Muscle of back (tissue), 13 donors: ENCODE measurements at places on chromosomes 12 and 14.

DNA sequence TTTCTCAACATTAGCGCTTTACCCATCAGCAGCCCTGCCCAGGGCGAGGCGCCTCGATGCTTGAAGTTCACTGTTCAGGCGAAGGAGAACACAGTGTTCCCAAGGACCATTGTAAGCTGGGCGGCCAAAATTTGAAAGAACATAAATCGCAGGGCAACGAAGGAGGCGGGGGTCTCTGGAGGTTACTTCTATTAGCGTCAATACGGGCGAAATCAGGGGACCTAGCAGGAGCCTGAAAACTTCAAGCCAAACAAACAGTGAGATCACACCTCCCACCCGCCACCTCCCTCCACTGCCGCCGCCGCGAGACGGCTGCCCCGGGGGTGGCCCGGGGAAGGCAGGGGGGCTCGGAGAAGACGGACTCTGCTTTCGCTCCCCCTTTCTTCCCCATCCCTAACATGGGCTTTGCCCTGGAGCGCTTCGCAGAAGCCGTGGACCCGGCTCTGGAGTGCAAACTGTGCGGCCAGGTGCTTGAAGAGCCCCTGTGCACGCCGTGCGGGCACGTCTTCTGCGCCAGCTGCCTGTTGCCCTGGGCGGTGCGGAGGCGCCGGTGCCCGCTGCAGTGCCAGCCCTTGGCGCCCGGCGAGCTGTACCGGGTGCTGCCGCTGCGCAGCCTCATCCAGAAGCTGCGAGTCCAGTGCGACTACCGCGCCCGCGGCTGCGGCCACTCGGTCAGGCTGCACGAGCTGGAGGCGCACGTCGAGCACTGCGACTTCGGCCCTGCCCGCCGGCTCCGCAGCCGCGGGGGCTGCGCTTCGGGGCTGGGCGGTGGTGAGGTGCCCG lies at the start of gene PDZRN4:
Gene PDZRN4 (plus strand): TSS at position 263 of the 783 bp plus-strand sequence.
- DNase-seq = no peak

- DNase-seq = peak; percentile 48
Measured at GRCh38 chr12:116138364-116138763, 139.1 kb downstream of the MED13L start.

- no peak for DNase-seq
Measured at GRCh38 chr12:121776190-121777098, 17.0 kb downstream of the RHOF start.

DNA sequence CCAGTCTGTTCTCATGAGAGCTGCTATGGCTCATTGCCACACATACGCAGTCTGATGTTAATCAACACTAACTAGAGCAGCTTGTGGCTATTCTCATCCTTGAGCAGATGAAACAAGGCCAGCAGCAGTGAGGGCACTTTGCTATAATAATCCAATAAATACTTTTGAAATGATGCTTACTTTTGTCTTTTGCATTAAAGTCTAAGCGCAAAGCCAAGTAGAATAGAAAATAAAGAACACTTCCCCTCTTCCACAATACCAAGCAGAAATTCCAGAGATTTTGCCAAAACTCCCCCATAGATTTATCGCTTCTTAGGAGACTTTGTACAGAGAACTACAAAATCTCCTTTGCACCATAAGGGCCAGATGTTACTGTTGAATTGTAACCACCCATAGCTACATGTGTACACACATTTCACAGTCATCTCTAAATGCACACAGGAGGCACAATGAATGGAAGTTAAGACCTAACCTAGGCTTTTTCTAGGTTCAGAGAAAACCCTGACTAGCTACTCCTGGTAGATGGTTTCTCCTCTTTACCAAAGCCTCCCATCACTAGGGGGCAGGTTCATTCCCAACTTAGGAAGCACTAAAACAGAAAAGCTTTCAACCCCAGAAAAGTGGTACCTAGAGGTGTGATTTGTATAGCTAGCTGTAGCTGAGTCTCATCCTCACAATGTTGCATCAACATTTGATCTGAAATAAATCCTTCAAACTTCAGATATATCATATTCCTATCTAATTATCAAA lies 119.3 kb downstream of the HMGA2 start:
- peak; percentile 69 for DNase-seq

DNA sequence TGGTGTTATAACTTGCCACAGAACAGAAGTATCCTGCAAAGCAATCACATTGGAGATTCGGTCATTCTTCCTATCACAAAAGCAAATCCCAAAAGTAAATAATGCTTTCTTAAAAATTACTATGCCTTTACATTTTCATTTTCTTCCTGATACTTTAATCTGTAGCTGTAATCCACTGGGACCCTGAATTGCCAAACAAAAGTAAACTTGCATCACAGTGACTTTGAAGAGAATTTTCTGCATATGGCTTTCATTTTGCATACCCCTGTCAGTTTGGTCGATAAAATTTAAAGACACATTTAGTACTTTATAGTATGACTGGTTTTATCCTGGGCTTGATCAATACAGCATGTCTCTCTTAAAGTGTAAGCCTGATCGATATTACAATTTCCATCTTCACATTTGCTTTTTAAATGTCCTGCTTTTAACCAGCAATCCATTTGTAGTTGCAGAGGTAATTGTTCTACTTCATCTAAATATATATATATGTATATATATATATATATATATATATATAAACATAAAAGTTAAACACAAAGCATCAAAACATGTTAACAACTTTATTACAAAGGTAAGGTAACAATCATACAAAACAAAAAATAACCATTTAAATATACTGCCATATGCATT lies 53.7 kb upstream of the PLEKHA5 start:
- DNase-seq = peak; percentile 7

DNA sequence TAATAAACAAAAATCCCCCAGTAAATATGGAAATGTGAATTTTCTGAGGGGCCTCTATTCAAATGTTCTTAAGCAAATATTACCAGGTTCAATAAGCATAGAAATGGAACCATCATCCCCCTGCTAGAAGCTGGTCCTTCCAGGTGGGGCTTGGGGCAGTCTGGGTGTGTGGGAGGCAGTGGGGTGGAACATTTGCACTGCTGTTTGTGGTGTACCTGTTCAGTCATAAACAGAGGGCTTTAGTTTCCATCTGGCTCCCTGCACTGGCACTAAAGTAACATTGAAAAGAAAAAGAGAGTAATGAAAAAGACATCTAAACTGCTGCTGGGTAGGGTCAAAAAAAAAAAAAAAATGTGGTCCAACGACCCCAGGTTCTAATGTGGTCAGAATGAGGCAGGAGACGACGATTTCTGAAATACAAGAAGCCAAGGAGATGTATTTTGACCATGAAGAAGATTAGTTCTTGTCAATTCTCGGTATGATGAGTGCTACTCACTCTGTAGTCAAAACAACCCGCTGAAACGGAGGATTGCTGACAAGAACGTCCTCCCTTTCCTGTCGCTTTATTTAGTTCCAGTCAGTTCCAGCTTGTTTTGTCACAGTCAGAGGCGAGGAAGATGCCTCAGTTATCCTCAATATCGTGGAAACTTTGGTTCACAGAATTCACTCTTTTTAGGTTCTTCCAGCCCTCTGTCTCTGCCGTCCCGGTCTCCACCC lies 44.2 kb upstream of the MANSC4 start:
- no peak for DNase-seq
